ENCODE measurements at places on chromosomes 7 and 10.
A peak's percentile ranks its signal among the peaks of the same experiment; 100 is the strongest.

DNA sequence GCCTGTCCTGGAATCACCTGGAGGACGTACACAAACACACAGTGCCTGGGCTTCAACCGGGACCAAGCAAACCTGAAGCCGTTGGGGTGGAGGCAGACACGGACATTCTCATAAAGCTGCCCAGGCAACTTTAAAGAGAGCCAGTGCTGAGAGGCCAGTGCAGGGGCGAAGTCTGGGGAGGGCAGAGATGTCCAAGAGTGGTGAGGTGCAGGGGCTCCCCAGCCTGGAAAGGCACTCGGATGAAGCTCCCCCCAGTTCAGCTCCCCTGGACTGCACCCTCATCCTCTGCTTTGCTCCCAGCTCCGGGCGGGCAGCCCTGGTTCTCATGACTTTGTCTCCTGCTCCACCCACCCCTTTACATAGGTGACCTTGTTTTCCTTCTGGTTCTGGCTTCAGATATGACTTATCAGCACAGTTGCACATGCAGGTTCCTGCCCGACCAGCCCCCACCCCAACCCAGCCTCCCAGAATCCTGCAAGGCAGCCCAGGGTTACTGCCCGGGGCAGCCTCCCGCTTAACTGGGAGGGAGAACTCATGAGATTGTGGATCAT is 60.8 kb upstream of the EEPD1 start:
- DNase-seq, result no peak

DNA sequence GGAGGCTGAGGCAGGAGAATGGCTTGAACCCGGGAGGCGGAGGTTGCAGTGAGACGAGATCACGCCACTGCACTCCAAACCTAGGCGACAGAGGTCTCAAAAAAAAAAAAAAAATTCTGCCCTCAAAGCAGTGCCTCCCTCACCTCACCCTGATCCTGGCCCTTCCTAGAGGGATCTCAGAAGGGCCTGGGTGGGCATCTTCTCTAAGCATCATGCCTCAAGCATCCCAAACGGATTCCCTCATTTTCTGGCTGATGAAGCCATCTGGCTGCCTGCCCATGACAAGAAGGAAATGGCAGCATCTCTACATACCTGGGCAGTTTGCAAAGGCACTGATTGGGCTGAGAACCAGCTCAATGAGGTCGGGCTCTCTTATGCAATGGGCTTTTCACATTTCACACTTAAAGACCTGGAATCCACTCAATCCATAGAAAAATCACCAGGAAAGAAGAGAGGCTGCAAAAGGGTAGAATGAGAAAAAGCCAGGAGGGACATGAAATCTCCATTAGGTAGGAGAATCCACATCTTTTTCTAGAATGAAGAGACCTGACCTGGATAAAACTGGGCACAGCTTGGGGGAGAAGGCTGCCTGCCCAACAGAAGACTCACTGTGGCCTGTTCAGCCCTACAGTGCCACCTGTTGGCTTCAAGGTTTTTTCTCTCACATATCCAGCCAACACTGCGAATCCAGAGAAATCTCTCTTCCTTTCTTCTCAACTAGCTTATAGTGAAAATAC is 48.1 kb downstream of the PDLIM1 start:
- DNase-seq, result peak; percentile 47

- no peak for DNase-seq
These were observed 131.2 kb upstream of the HDAC9 start for GRCh38 chr7:18364396-18364795.

- no peak for DNase-seq
These were observed 36.7 kb downstream of the NKX2-3 start for GRCh38 chr10:99569253-99569939.

DNA sequence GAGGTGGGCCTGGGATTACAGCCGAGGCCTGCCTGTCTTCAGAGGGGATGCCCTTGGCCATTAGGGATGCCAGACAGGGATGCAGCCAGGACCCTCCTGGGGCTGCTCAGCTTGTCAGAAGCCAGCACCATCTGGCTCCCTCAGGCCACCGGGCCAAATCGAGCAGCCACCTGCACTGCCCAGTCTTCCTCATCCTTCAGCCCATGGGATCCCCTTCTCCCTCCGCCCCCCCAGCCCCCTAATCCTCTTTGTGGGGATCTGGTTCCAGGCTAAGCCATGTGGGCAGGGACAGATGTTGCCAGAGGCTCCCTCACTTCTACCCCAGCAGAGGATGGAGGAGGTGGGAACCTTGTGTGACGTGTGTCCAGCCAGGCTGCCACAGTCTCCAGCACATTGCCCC is 137.4 kb upstream of the PPIF start:
- DNase-seq, result no peak

GRCh38 chr10:121070275-121071070 is 219.3 kb downstream of the WDR11 start:
- DNase-seq, result no peak

GRCh38 chr7:55164527-55164926 is 145.7 kb downstream of the EGFR start:
- DNase-seq, result no peak

Measured in hepatic stellate cell (primary cell).